Renal cortical epithelial cell (primary cell): ENCODE measurements at places on chromosomes 4 and X. TPM values are rescaled to one million over a fixed set of nuclear protein-coding genes. Genes with fewer than 3 reads are reported as not detected.

Gene MAGEA4
- total RNA-seq = not detected in 2 replicates

Gene HSFX3
- not detected in 2 replicates for total RNA-seq

DNA sequence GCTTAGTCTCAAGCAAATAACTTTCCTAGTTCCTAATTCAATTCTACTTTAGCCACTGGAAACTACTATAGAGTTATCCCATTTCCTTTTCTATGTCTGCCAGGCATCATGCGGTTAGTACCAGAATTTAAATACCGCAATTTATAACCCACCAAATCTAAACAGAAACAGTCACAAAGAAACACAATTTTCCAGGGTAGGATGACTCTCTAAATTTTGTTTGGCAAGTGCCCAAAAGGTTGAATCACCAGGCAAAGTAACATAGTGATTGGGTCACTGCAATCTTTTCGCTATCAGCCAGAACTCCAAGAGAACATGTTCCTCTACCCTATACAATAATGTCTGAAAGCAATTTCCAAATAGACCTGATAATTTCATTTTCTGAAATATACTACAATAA is 240.2 kb upstream of the GRIA3 start:
- DNase-seq = peak; percentile 0

DNA sequence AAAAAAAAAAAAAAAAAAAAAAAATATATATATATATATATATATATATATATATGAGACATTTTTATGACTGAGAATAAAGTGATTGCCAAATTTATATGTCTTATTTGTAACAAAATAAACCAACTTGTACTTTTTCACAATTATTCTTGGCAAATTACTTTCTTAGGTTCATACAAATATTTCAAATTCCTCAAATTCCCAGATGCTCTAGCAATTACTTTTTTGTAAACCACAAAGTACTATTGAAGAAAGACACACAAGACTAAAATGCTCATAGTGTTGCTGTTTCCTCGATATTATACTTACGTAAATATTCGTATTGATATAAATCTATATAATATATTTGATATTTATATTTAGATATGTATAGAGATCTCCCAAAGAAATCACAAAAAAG is 390.0 kb downstream of the FAT4 start:
- peak; percentile 63 for DNase-seq

Gene GPR119
- total RNA-seq = not detected in 2 replicates

- no peak for DNase-seq
Observed at GRCh38 chr4:113998531-113998930, 19.1 kb upstream of the ARSJ start.

Gene HERC6
- total RNA-seq = 25.6 and 27.4 TPM in 2 replicates

DNA sequence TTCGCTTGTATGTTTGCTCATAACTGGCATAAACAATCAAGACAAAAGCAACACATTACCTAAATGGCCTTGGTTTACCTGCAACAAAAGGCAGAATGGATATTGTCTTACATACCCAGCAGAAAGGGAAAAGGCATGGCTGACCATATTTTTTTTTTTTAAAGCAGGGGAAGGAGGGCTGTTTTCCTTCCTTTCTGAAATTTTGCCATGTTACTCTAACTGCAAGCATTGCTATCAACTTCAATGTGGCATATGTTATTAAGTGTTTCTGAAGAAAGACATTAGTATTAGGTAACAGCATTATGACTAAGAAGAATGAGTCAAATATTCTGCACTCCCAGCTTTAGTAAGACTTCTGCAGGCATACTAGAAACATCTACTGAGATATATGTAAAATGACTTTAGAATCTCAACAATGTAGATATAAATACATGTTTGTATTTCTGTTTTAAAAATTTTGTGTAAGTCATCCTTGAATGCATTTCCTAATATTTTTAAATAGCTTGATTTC is 512.6 kb upstream of the FAM241A start:
- DNase-seq = peak; percentile 31

GRCh38 chr4:152738827-152739226 is 40.7 kb downstream of the TIGD4 start:
- no peak for DNase-seq

- DNase-seq = peak; percentile 5
Observed at GRCh38 chr4:158444621-158445020, 77.1 kb upstream of the RXFP1 start.

Gene CT55
- total RNA-seq = not detected in 2 replicates

DNA sequence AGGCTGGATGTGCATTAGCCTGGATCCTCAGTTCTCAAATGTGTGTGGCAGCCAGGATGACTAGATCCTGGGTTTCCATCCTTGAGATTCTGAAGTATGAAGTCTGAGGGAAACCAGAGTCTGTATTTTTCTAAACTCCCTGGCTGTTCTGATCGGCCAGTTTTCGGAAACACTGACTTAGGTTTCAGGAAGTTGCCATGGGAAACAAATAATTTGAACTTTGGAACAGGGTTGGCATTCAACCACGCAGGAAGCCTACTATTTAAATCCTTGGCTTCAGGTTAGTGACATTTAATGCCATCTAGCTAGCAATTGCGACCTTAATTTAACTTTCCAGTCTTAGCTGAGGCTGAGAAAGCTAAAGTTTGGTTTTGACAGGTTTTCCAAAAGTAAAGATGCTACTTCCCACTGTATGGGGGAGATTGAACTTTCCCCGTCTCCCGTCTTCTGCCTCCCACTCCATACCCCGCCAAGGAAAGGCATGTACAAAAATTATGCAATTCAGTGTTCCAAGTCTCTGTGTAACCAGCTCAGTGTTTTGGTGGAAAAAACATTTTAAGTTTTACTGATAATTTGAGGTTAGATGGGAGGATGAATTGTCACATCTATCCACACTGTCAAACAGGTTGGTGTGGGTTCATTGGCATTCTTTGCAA is 67.6 kb downstream of the PDGFRA start:
- DNase-seq = peak; percentile 29

DNA sequence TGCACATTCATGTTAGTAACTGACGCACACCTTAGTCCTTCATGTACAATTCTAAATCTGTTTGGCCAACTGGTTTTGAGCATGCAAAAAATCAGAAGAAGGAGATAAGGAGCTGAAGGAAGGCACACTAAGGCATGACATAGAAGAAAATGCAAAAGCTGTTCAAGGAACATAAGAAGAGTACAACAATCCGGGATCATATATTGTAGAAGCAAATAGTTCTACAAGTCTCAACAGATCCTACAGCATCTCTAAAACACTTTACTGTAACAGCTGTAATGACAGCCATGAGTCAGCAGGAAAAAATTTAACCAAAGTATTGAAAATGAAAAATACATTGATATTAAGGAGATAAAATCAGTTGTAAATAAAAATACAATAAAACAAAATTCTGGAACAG is 57.7 kb downstream of the KLHL13 start:
- no peak for DNase-seq

DNA sequence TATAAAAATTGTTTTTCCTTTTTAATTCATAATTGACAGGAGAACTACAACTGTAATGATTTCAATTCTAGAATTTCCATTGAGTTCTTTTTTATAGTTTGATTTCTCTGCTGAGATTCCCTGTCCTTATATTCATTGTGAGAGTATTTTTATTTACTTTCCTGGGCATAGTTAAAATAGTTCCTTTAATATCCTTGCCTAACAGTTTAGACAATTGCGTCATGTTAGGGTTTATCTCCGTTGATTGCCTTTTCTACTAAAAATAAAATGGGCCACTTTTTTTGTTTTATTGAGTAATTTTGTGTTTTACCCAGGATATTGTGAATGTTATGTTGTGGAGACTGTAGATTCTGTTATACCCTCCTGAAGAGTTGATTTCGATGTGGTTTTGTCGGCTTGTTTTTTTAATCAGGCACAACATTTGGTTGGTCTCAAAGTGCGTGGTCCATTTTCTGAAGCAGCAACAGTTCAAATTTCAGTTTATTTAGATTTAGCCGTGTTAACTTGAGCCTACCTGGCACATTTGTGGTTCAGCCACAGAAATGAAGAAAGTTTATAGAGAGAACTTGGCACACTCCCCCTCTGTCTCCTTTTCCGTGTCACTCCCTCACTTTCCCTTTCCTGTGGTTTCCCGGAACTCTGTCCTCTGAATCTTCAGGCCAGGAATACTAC is 16.0 kb upstream of the PRRG1 start:
- DNase-seq = no peak

- DNase-seq = no peak
Observed at GRCh38 chr4:54099748-54100574, at the start of gene GSX2. Gene GSX2, plus strand, starts transcription at chr4:54100163. Its CDS starts 182 bp downstream, at chr4:54100345.

Gene CXXC4
- 0.05 TPM in 1 of 2 replicates, not detected in the other for total RNA-seq

Gene CLIC2
- 0.35 and 0.52 TPM in 2 replicates for total RNA-seq

GRCh38 chrX:115339441-115340025 is 50.0 kb downstream of the LUZP4 start:
- peak; percentile 45 for DNase-seq

DNA sequence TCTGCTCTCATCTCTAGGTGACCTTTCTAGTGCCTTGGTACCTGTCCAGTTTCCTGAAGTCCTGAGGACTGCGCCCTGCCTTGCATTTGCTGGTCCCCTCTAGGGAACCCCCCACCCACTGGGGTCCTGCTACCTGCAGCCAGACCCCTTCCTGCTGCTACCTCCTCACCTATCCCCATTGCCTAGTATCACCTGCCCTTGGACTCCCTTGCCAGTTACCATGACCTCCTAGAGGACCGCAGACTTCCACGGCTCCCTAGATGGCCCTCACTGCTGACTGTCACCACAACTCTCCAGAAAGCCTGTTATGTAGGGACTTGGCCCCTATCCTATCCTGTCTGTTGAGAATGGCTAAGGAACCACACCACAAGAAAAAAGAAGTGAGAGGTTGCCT is 166.6 kb downstream of the EFNB1 start:
- no peak for DNase-seq

- DNase-seq = no peak
Observed at GRCh38 chr4:184568770-184569169, 80.5 kb downstream of the CASP3 start.

GRCh38 chrX:102627640-102628039 is 23.6 kb upstream of the GPRASP1 start:
- DNase-seq = no peak

GRCh38 chr4:36213977-36214376 is 30.3 kb downstream of the ARAP2 start:
- no peak for DNase-seq

Gene CNOT6L
- 11.6 and 57.5 TPM in 2 replicates for total RNA-seq

DNA sequence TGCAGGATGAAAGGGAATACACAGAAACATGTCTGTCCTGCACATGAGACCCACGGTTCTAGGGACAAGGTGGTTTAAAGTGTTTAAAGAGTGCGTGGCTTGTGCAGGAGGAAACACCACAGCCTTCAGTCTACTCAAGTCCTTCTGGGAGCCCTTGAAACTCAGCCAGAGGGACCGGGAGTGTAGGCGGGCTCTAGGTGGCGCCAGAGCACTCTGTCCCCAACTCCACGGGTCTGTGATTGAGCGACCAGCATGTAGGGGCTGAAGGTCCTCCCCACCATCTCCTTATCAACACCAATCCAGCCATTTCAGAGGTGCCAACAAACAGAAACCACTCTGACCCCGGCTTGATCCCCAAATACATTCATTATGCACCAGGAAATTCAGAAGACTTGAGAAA is 82.0 kb upstream of the CLDN34 start:
- peak; percentile 31 for DNase-seq

Gene ADRA2C
- total RNA-seq = 0.87 and 1.8 TPM in 2 replicates

DNA sequence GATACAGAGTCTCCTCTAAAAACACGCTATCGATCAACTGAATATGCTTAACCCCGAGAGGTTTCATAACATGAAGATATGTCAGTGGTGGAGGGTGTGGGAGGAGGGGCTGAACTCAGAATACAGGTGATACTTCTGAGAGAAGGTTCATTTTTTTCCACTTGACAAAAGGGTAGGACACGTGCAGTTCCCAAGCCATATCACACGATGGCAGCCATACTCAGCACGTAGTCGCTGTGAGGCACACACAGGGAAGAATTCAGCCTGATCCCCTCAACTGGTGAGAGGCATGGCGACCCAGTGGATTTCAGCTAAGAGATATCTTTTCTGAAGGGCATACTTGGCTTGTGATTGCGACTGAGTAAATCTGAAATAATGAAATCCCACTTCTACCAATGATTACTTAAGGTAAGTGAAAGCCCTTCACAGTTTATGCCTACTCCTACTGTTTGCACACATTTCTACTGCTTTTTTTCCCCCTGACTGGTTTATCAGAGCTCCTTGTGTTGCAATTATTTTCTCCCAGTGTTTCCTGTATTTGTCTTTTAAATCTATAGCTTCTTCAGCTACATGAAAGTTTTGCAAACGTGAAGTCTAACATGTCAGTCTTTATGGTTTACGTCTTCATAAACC is 133.1 kb downstream of the CORIN start:
- peak; percentile 39 for DNase-seq

DNA sequence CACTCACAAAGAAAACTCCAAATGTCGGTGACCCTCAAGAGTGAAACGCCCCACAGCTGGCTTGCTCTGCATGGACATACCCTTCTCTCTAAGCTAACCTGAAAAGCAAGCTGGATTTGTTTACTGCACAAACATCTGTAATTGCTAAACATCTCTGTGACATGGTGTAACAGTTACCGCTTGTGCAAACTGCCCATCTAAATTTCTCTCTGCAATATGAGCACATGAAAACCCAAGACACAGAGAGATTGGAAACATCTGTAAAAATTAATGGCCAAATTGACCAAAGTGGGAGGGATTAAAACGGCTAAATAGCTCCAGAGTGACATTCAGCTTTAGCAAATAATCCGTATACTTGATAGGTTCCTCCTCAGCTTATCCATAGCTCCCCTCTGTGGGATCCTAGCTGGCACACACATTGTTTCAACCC is 155.0 kb upstream of the MAP3K15 start:
- DNase-seq = no peak

Gene SAGE1
- not detected in 2 replicates for total RNA-seq

DNA sequence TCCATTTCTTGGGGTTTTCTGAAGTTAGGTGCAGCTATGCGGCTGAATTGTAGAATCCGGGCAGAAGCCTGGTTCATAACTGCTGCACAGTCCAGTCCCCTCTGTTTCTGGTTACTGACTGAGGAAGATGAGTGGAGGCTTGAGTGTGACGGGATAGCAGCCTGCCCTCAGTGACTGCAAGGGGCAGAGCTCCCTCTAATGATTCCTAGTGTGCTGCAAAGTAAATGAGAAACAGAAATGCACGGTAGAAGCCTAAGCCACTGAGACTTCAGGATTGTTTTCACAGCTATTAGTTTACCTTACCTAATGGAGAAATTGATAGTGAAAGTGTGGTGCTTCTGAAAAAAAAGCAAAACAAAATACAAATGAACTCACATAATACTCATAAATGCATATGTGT is 189.2 kb downstream of the GPM6A start:
- no peak for DNase-seq

DNA sequence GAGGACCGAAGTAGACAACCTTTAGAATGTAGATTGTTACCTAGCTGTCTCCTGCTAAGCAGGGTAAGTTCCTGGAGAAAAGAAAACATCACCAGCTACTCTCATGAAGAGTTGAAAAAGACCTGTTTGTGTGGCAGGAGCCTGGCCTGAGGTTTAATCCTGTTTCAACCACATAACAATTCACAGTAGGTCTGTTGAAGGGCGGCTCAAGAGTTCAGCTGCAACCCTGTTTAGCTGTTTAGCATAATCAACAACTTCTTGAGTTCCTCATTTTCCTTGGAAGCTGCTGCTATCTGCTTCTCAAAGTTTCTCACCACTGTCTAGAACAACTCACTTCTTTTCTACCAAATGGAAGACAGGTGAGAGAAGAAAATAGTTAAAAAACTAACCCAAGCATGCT is 170.4 kb upstream of the TET2 start:
- DNase-seq = no peak
